ENCODE measurements at places on chromosomes 5 and 9. TPM values are rescaled to one million over a fixed set of nuclear protein-coding genes. Genes with fewer than 3 reads are reported as not detected.

Gene MCTP1
- 2.1 TPM for total RNA-seq

Gene PLAC8L1
- total RNA-seq, result 2.0 TPM

Gene CA9
- 0.31 TPM for total RNA-seq

Gene CDC20B
- total RNA-seq, result not detected

GRCh38 chr5:74384851-74385250 lies 255.7 kb downstream of the ENC1 start:
- H3K27me3 ChIP-seq, result no peaks in the 10 kb centered on the region
- no peak overlapping the region for H3K4me3 ChIP-seq
- DNase-seq, result no peak
- H3K4me1 ChIP-seq, result peaks cover 3% of the 10 kb centered on the region
- H3K27ac ChIP-seq, result no peak overlapping the region

DNA sequence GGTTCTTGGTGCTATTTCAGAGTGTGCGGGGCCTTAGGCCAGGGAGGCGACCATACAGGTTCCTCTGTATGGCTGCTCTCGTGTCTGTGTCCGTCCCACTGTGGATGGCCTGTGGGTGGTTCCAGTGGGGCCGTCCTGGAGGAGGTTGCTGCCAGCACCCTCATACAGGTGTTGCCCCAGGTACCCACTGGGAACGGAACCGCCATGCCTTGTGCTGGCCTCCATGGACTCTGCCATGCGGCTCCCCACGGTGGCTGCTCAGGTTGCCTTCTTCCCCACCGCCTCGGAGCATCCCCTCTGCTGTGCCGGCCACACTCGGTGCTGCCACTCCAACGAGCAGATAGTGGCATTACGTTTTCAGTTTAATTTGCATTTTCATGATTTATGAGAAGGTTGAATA lies 129.3 kb upstream of the CACNA1B start:
- H3K4me3 ChIP-seq, result no peak overlapping the region
- H3K27ac ChIP-seq, result no peak overlapping the region
- H3K36me3 ChIP-seq, result peaks cover 28% of the 10 kb centered on the region
- H3K4me1 ChIP-seq, result peaks cover 7% of the 10 kb centered on the region

GRCh38 chr5:133410335-133410828 lies 202.0 kb downstream of the FSTL4 start:
- H3K36me3 ChIP-seq, result no peaks in the 10 kb centered on the region
- H3K4me3 ChIP-seq, result no peak overlapping the region

GRCh38 chr5:37869216-37869615 lies 29.4 kb upstream of the GDNF start:
- DNase-seq, result no peak
- no peaks in the 10 kb centered on the region for H3K36me3 ChIP-seq
- H3K27me3 ChIP-seq, result peaks cover 3% of the 10 kb centered on the region
- H3K4me3 ChIP-seq, result no peak overlapping the region
- no peaks in the 10 kb centered on the region for H3K4me1 ChIP-seq
- H3K27ac ChIP-seq, result no peak overlapping the region
